Tibial artery (tissue), 4 donors: ENCODE measurements at places on chromosomes 5 and 9.

GRCh38 chr5:134581241-134581981 is 51.2 kb downstream of the SAR1B start:
- no peaks in the 10 kb centered on the region for H3K27me3 ChIP-seq
- H3K4me1 ChIP-seq = peaks cover 7% of the 10 kb centered on the region

GRCh38 chr9:6433410-6433809 is 20.4 kb downstream of the UHRF2 start:
- peaks cover 4% of the 10 kb centered on the region for H3K36me3 ChIP-seq
- no peak for DNase-seq
- no peaks in the 10 kb centered on the region for H3K27me3 ChIP-seq
- H3K4me1 ChIP-seq = no peaks in the 10 kb centered on the region
- H3K4me3 ChIP-seq = no peak overlapping the region

- no peaks in the 10 kb centered on the region for H3K36me3 ChIP-seq
- DNase-seq = no peak
- H3K4me3 ChIP-seq = no peak overlapping the region
- no peaks in the 10 kb centered on the region for H3K27me3 ChIP-seq
Observed at GRCh38 chr5:160442824-160443431, 21.3 kb downstream of the PTTG1 start.

DNA sequence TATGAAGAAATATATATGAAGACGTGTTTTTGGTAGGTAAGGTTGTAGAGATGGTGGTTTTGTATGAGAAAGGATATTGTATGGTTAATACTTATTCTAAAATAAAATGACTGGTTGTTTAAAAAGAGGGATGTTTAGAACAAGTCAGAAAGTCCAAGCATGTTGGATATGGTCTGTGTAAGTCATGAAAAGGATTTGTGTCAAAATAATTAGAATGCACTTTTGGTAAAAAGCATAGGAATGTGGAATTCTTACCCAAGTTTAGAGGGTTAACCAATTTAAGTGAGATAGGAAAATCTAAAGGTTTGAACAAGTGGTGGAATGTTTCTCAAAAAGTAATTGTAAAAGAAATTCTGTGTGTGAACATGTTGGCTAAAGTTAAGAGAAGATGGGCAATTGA is 1556.5 kb upstream of the C9orf72 start:
- no peak overlapping the region for H3K4me3 ChIP-seq
- no peaks in the 10 kb centered on the region for H3K27me3 ChIP-seq
- H3K36me3 ChIP-seq = no peaks in the 10 kb centered on the region
- H3K4me1 ChIP-seq = no peaks in the 10 kb centered on the region
- no peak overlapping the region for H3K27ac ChIP-seq

DNA sequence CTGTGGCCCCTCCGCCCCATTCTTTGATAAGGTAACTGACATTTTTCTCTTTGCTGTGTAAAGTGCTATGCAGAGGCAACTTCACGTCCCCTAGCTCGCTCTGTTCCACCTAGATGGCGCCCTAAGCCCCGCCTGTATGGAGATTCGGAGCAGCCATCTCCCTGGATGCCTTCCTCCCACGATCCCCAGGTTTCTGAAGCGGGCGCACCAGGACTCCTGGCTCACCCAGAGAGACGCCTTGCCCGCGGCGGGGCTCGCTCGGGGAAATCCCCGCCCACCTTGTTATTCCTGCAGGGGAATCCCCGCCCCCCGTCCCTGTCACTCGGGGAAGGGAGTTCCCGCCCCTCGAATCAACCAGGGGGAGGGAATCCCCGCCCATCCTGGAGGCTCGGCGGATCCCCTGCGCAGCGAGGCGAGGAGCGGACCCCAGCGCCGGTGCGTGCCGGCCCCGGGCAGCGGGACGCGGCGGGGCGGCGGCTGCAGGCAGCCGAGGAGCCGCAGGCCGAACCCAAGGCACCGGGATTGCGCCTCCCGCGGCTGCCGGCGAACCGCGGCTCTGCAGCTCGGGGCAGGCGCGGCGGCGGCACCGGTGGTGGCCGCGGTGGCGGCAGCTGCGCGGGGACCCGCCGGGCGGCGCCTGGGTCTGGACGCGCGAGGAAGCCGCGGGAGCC is at the start of gene PDZD2:
PDZD2 (plus strand) TSS at position 384 of the 671 bp plus-strand sequence.
- peak within 1 kb of the TSS; percentile 77 for H3K27ac ChIP-seq
- no peaks in the 10 kb centered on the region for H3K36me3 ChIP-seq
- peak; percentile 72 for DNase-seq

DNA sequence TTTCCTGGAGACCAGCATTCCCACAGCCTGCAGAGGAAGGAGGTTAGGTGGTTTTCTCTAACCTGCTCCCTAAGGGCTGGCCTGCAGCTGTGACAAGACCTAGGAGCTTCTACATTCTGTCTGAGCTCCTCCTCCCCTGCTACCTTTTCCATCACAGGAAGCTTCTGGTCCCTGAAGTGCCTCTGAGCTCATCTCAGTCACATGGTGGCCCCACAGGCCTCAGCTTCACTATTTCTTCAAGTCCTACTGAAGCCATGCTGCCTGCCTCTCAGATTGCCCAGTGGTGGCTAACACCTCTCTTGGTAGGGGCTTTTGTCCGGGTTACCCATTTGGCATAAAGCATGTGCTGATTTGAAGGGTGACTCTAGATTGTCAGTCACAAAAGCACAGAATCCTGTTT is 259.4 kb downstream of the CRB2 start:
- no peak for DNase-seq
- H3K4me3 ChIP-seq = no peak overlapping the region
- H3K27me3 ChIP-seq = no peaks in the 10 kb centered on the region
- peaks cover 3% of the 10 kb centered on the region for H3K36me3 ChIP-seq
- H3K4me1 ChIP-seq = no peaks in the 10 kb centered on the region

DNA sequence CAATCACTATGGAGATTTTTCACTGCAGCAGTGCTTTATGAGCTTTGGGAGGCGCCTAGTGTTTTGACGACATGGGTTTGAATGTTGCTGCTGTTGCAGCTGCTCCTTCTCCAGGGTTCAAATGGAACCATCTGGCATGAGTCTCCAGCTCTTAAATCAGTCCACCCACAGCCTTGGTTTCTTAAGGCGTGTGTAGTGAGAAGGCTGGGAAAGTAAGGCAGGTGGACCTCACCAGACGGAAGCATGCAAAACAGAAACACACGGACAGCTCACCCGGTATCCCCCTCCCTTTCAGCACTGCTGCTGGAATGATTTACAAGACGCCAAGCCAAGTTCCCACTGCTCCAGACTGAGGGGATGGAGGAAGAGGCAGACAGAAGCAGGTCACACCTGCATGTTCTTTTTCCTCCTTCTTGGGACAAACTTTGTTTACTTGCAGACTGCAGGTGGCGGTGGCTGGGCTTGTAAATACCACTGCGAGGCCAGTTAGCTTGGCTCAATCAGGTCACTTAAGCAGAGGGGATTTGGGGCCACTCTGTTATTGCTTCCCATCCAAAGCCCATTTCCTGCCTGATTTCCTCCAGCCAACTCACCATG is 47.4 kb downstream of the ADAM19 start:
- H3K4me1 ChIP-seq = peaks cover 10% of the 10 kb centered on the region
- peak; percentile 44 for DNase-seq
- H3K27me3 ChIP-seq = no peaks in the 10 kb centered on the region
- no peak overlapping the region for H3K27ac ChIP-seq

GRCh38 chr5:29238115-29238514 is 1955.4 kb upstream of the CDH6 start:
- H3K27me3 ChIP-seq = no peaks in the 10 kb centered on the region
- no peak overlapping the region for H3K4me3 ChIP-seq
- no peaks in the 10 kb centered on the region for H3K36me3 ChIP-seq
- H3K27ac ChIP-seq = no peak overlapping the region
- H3K4me1 ChIP-seq = no peaks in the 10 kb centered on the region
- no peak for DNase-seq

DNA sequence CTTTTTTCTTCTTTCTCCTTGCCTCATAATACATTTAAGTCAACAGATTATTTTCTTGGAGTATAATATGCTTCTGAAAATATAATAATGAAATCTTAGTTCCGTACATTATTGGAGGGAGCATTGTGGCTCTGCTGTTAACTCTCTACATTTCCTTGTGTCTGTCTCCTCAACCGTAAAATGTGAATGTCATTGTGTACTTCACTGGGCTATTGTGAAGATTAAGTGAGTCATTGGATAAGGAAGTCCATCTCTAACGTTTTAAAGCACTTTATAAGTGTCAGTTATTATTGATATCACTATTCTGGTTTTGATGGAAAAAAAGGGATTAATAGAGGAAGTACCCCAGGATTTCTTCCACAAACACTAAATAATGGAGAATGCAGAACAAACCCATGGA is 304.5 kb upstream of the RFX3 start:
- no peak for DNase-seq
- H3K4me3 ChIP-seq = no peak overlapping the region
- no peaks in the 10 kb centered on the region for H3K4me1 ChIP-seq
- H3K36me3 ChIP-seq = no peaks in the 10 kb centered on the region

DNA sequence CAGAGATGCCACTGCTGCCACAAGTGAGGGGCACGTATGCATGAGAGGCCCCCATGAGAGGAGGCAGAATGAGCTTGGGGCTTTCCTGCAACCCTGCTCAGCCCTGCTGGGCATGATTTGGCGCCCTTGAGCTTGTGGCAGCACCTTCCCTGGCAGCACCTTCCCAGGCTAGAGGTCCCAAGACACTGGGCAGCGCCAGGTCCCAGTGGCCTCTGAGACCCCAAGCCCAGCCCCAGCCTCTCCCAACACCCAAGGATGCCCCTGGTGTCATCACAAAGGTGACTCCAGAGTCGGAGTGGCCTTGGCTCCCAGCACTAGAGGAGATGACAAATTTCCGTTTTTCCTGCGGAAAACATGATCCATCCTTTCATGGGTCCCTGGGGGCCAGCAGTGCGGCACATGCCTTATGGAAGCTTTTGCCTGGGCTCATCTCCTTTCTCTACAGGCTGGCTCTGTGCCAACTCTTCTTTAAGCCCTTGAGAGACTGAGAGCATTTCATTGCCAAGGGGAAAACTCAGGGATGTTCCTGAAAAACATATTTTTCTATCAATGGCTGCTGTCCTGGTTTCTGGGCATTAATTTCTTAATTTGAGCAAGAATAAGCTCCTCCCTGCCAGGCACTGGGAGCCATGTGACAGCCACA is 77.1 kb upstream of the ADAMTS2 start:
- no peaks in the 10 kb centered on the region for H3K4me1 ChIP-seq
- H3K36me3 ChIP-seq = no peaks in the 10 kb centered on the region
- H3K27ac ChIP-seq = no peak overlapping the region
- no peak overlapping the region for H3K4me3 ChIP-seq
- H3K27me3 ChIP-seq = no peaks in the 10 kb centered on the region
- no peak for DNase-seq

GRCh38 chr9:23145467-23145866 is 680.6 kb downstream of the ELAVL2 start:
- H3K36me3 ChIP-seq = no peaks in the 10 kb centered on the region
- H3K4me1 ChIP-seq = no peaks in the 10 kb centered on the region
- H3K27ac ChIP-seq = no peak overlapping the region
- H3K27me3 ChIP-seq = no peaks in the 10 kb centered on the region

DNA sequence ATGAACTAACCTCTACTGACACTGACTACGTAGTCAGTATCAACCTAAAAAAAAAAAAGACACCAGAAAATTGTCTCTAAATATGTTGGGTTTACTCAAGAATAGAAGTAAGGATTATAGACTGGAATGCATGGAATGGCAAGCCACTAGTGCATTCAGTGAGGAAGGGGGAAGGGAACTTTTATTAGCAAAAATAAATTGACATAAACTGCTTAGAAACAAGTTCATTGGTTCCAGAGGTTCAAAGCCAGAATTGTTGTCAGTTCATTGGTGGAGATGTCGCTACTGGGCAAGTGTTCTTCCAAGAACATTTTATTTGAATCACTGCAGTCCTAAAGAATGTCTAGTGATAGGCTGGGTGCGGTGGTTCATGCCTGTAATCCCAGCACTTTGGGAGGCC is 26.1 kb upstream of the AOPEP start:
- no peak for DNase-seq
- H3K4me3 ChIP-seq = no peak overlapping the region

DNA sequence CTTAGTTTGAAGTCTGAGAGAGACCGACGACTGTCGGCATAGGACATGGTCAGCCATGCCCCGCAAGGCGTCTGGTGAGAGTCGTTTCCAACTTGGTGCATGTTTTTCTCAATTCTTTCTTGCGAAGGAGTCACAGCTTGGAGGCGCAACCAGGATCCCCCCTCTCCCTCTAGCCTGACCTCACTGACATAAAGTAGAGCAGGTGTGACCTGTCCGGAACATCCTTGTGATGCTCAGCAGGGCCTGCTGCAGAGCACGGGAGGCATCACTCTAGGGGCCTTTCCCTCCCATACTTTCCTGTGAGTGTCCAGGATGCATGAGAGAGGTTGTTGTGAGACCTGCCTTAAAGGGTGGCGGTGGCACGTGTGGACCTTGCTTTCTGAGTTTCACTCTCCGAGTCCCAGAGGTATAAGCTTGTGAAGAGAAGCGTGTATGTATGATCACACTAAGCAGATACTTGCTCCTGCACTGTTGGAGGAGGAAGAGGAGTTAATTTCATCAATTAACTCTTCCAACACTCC is 5.0 kb downstream of the TENT4A start:
- H3K4me3 ChIP-seq = no peak overlapping the region
- no peak overlapping the region for H3K27ac ChIP-seq
- H3K27me3 ChIP-seq = no peaks in the 10 kb centered on the region
- H3K36me3 ChIP-seq = no peaks in the 10 kb centered on the region
- DNase-seq = no peak

GRCh38 chr5:179798771-179799643 is 5.2 kb downstream of the LTC4S start:
- H3K27me3 ChIP-seq = no peaks in the 10 kb centered on the region
- no peak overlapping the region for H3K4me3 ChIP-seq
- peaks cover 35% of the 10 kb centered on the region for H3K36me3 ChIP-seq
- H3K4me1 ChIP-seq = peaks cover 56% of the 10 kb centered on the region
- no peak for DNase-seq

DNA sequence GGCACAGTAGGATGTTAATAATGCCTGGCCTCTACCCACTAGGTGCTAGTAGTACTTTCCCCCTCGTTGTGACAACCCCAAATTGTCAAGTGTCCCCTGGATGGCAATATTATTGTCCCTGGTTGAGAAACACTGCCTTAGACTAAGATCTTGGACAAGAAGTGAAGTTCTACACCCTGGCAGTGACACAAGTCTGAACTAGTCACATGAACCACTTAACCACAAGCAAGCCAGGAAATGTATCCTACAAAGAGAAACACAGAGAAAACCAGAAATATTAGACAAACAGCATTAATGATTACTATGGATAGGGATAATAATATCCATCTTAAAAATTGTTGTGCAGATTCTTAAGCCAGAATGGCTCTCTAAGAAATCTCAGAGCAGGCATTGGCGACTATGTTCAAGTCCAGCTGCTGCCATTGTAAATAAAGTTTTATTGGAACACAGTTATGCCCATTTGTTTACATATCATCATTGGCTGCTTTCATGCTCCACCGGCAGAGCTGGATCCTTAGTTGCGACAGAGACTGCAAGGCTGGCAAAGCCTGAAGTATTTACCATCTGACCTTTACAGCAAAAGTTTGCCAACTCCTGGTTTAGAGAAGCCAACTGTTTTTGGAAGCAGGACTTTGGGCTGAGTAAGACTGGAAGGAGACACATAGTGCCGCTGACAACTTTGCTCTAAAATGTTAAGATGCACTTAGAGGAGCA is 80.8 kb downstream of the NTRK2 start:
- peaks cover 54% of the 10 kb centered on the region for H3K4me1 ChIP-seq
- peak overlapping the region; percentile 39 for H3K27ac ChIP-seq
- peaks cover 17% of the 10 kb centered on the region for H3K36me3 ChIP-seq
- DNase-seq = peak; percentile 32
